ENCODE measurements at places on chromosomes 16 and 17. TPM values are rescaled to one million over a fixed set of nuclear protein-coding genes. Genes with fewer than 3 reads are reported as not detected.

- H3K36me3 ChIP-seq = peaks cover 19% of the 10 kb centered on the region
- peaks cover 7% of the 10 kb centered on the region for H3K4me1 ChIP-seq
- DNase-seq = no peak
Observed at GRCh38 chr17:57615836-57616757, 129.0 kb downstream of the CCDC182 start.

DNA sequence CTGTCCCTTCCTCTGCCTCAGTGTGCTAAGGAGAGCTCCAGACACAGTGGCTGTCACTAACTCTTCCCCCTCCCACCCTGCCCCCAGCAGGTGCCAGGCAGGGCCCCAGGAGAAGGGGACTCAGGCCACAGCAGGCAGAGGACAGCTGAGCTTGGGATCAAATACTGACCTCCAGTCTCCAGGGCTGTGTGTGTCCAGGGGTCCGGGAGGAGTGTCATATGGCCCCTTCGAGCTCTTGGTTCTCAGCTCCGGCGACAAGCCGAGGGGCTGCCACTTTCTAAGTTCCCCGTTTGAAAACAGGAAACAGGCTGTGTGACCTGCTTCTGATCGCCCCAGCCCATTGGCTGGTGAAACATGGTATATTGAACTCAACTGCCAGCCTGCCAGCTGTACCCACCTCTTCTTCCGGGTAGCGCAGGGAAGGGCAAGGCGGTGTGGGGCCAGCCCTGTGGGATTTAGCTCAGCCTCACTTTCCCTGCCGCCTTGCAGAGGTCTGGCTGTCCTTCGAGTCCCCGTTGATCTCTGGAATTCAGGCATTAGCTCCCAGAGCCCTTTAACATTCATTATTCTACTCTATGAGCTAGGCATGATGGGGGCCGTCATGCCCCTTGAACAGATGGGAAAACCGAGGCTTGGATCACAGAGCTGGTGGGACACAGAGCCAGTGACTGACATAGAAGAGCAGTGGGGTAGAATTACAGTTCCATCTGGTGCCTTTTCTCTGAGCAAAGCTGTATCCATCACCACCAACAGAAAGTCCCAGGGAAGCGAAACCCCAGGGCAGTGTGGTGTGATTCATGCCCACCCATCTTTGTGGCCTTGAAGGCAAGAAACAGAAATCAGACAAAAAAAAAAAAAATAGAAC is at the start of gene SNX20:
TSS of gene SNX20 (minus strand) at position 292 of the 865 bp plus-strand sequence. CDS start 3,786 bp downstream, outside the sequence.
- no peak for DNase-seq
- no peaks in the 10 kb centered on the region for H3K27me3 ChIP-seq
- H3K4me3 ChIP-seq = no peak within 1 kb of the TSS
- H3K27ac ChIP-seq = peak within 1 kb of the TSS; percentile 23
- H3K4me1 ChIP-seq = no peaks in the 10 kb centered on the region
- H3K36me3 ChIP-seq = no peaks in the 10 kb centered on the region

DNA sequence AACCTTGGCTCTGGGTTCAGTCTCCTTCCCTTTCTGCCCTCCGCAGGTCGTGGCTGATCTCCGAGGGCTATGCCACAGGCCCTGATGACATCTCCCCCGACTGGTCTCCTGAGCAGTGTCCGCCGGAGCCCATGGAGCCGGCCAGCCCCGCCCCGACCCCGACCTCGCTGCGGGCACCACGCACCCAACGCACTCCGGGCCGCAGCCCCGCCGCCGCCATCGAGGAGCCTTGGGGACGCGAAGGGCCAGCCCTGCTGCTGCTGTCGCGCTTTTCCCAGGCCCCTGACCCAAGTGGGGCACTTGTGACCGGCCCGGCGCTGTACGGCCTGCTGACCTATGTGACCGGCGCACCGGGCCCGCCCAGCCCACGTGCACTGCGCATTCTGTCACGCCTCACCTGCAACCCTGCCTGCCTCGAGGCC is 5.1 kb downstream of the ARMC5 start:
- no peak overlapping the region for H3K27ac ChIP-seq
- no peaks in the 10 kb centered on the region for H3K36me3 ChIP-seq
- peaks cover 13% of the 10 kb centered on the region for H3K4me1 ChIP-seq
- H3K27me3 ChIP-seq = no peaks in the 10 kb centered on the region
- no peak overlapping the region for H3K4me3 ChIP-seq
- DNase-seq = no peak

Gene SERPINF2
- total RNA-seq = 0.19 TPM

Gene PPM1E
- total RNA-seq = 15.5 TPM

Gene RPUSD1
- total RNA-seq = 36.1 TPM

Gene TPSB2
- total RNA-seq = not detected

Gene BAIAP3
- 3.4 TPM for total RNA-seq

Measured in neural crest cell (in vitro differentiated cells).